ENCODE measurements at places on chromosomes 16 and 17.

DNA sequence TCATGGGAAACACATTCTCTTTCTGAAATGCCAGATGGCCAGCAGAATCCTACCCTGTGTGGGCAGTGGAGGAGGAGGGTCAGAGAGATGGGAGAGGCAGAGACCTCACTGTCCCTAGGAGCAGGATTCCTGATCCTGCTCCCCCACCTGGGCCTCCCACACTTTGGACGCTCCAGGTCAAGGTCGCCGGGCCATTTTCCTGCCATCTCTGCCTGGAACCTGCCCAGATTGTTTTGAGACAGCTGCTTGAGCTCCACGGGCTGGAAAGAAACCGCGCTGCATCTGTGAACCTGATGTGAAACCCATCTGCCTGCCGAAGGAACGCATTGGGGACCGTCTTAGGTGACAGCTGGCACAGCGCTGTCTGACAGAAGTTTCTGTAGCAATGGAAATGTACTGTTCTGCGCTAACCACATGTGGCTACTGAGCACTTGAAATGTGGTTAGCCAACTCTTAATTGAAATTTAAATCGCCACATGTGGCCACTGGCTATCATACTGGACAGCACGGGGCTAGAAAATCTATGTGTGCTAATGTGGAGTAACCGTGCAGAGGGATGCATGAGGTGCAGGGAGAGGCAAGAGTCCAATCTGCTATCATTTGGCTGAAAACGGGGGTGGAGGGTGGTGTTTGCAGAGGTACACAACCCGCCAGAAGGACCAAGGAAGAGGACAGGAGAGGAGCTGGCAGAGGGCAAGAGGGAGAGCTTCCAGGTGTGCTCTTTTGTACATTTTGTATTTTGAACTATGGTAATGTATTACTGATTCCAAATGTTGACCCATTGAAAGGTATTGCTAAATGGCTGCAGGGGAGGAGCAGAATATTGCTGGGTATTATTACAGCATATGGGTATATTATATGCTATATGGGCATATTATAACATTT, 15.4 kb upstream of the NUBP1 start:
- no peak for DNase-seq

- no peak for DNase-seq
Observed at GRCh38 chr17:79728908-79729471, 1.8 kb upstream of the ENPP7 start.

DNA sequence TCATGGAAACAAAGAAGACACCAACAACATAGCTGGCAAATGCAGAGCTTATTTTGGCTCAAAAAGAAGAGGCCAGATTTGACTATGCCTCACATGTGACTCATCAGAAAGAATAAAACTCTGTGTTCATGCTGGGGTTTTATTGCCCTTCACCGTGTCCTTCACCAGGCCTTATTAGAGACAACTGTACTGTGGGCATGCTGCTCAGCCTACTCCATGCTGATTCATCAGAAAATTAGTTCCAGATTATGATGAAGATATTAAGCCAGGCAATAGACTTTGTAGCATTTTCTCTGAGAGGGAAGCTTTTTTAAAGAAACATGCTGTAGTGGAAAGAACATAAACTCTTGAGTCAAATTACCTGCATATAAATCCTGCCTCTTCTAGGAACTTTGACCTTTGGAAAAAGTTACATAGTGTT, 89.8 kb downstream of the CYB561 start:
- DNase-seq, result no peak

- DNase-seq, result no peak
Observed at GRCh38 chr16:86501989-86502855, 8.1 kb upstream of the FOXF1 start.

- DNase-seq, result no peak
Observed at GRCh38 chr17:43090022-43090421, 35.1 kb downstream of the BRCA1 start.

DNA sequence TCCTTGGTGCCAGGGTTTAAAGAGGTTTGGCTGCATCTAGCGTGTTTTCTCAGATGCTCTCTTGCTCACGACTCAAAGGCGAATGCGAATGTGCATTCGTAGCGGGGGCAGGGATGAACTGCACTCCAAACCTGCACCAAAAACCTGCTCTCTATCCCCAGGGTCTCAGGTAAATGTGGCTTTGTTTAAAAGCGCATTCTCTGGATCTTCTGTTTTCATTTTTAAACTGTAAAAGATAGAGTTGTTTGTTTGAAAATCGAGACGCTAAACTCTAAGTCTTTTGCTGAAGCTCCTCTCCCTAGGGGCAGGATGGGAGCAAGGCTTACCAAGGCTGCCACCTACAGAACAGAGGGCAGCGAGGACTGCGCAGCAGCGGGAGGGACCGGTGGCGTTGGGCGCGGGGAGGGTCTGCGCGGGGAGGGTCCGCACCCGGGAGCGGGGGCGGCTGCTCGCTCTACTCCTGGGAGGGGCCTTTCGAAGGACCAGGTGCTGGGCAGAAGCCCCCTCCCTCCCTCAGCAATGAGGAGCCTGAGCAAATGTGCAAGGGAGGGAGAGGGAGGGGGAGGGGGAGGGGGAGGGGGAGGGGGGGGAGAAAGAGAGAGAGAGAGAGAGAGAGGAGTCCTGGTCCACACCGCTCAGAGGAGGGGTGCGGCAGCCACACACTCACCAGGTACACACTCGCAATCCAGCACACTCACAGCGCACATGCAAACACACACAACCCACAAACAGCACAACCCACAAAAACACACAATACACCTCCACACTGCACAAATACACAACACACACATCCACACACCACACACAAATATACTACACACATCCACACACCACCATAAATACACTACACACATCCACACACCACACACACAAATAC, 142.8 kb downstream of the GRIN2A start:
- no peak for DNase-seq

DNA sequence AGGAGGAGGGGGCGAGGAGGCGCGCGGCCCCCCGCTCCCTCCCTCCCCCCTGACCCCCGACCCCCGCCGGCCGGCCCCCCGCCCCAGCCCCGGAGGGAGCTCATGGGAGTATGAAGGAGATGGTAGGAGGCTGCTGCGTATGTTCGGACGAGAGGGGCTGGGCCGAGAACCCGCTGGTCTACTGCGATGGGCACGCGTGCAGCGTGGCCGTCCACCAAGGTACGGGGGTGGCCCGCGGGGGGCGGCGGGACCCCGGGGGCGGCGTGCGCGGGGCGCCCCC, 390 bp downstream of the MLLT6 start:
- no peak for DNase-seq

GRCh38 chr17:30716461-30717290, 107.8 kb downstream of the CRLF3 start:
- no peak for DNase-seq

- no peak for DNase-seq
Observed at GRCh38 chr17:8161289-8162232, 1.2 kb downstream of the VAMP2 start.

- DNase-seq, result no peak
Observed at GRCh38 chr17:61405686-61406536, 6.3 kb downstream of the TBX2 start.

DNA sequence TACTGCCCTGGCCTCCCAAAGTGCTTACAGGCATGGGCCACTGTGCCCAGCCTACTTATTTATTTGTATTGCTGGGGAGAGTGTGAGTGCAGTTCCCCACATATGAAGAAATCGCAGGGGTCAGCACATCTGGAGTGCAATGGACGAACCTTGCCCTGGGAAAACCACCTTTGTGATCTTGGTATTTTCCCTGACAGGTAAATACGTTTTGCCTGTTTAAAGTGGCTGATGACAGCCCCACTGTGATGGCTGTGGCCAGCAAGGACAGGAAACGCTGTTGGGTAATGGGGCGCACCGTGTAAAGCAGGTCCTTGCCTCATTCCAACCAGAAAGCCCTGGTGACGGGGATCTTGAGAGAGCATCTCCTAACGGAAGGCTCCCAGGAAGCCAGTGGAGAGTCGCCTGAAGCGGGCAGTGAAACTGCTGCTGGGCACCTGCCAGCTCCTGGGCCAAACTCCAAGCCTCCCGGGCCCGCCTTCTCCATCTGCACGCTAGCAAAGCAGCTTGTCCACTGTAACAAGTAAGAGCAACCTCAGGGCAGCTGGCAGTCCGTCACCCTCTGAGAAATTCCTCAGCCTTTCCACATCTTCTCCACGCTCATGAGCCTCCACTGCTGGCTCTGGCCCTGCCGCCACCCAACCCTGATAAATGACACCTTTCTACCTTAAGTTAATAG, 17.5 kb downstream of the EMC8 start:
- DNase-seq, result no peak

DNA sequence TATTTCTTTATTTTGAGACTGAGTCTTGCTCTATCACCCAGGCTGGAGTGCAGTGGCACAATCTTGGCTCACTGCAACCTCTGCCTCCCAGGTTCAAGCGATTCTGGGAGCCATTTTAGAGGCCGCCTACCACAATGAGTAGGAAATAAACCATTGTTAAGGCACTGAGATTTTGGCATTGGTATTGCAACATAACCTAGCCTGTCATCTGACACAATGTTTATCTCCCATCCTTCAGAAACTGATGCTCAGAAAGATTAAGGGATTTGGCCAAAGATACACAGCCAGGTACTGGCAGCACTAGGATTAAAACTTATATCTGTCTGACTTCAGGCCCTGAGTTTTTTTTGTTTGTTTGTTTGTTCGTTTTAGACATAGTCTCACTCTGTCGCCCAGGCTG, 8.0 kb upstream of the COPS3 start:
- DNase-seq, result no peak

DNA sequence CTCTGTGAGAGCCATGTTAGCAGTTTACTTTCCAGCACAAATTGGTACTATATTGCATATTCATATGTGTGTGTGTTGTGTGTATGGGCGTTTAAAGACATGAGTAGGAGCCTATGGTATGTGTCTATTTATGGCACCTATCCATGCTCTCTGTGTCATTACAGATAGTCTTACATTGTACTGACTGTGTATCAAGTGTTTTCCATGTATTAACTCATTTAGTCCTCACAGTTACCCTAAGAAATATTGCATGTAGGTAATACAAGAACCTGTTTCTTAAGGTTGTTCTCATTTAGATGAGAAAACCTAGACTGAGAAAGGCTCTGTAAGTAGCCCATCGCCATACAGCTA, 1.6 kb downstream of the ALG1 start:
- no peak for DNase-seq

DNA sequence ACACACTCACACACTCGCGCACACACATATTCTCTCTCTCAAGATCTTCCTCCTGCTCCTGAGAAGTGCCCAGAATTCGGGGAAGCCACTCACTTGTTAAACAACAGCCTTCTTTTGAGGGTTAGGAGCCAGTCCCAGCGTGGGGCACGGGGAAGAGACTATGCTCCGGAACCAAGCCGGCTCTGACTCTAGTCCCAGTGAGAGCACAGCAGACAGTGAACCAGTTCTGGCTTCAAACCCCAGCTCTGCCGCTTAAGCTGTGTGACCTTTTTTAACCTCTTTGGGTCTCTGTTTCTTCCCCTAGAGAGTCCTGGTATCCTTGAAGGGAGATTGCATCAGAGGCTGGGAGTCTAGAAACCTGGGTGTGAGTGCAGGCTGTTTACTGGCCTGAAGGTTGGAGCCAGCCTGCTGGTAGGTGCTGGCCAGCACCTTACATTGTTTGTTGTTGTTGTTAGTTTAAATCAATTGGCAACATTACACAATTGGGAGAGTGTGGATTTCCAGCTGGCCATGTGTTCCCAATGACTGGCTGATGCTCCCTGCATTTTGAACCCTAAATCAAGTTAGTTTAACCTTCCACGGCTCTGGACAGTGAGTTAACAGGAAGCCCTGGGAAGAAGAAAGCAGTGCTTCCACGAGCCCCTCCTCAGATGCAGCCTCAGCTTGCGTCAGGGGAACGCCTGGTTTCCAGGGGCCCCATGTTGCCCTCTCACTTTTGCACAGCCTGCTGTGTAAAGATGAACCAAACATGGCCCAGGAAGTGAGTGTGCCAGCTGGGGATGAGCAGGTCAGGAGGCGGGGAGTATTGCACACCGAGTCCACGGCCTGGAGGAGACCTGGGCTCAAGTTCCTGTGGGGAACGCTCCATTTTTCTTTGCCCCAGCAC, 71.5 kb downstream of the GAS7 start:
- no peak for DNase-seq

DNA sequence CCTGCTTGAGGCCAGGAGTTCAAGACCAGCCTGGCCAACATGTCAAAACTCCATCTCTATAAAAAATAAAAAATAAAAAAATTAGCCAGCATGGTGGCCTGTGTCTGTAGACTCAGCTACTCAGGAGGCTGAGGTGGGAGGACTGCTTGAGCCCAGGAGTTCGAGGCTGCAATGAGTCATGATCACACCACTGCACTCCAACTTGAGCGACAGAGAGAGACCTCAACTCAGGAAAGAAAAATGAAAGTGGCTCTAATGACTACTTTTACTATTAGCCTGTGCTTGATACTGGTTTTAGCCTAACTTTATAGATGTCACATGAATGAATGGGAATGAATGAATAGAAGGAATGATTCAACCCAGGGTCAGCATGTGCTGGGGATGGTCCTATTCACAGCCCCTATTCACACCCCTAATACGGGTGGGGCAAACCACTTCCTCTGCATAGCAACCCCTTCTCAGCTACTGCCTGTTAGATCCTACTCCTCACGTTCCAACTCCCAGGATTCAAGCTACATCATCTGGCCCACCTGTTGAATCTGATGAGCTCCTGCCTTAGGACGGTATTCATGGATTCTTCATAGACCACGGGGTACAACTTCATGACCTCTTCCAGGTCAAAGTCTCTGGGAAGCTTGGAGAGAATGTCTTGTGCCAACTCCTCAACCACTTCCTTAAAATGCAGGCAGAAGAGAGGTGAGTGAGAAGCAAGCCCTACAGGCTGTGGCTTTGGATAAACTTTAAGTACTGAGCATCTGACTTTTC, 40.5 kb downstream of the LYRM1 start:
- peak; percentile 33 for DNase-seq

DNA sequence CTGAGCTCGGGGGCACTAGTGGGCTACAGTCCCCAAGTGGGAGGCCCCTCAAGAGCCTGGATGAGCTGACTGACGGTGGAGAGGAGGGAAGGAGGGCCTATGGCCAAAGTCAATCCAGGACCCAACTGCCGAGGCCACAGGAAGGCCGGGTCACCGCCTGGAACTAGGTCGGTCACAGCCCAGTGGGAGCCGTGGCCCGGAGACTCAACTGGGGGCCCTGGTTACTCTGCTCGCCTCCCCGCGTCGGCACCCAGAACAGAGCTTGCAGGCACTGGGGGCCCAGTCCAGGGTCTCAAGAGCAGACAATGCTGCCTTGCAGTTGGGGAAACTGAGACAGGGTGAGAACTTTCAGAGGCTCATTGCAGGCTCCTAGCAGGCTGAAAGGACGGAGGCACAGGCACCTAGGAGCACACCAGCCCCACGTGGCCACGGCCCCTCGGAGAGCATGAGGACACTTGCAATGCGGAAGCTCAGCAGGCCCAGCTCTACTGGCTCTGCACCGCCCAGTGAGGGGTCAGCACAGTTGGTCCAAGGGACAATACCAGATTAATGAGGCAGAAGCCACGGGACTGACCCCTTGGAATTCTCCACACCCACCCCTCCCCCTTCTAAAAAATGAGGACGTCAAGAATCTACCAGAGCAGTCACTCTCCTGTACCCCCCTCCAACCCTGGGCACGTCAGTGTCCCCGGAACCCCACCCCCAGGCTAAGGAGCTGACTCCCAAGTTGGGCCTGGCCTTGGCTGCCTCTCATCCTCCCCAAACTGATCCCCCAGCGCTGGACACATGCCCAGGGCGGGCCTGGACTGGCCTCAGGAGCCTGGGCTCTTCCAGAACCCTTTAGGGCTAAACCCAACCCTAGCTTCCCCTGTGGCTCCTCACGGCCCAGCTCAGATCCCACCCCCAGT, 2.2 kb downstream of the HS3ST6 start:
- no peak for DNase-seq

Measured in stimulated activated CD4-positive, alpha-beta T cell treated with anti-CD3 and anti-CD28 coated beads, Interleukin-1b, Interleukin-23, amount 100 ng/mL, for 48 hours (primary cell).